Stimulated activated CD8-positive, alpha-beta memory T cell treated with anti-CD3 and anti-CD28 coated beads, Interleukin-4, amount 100 ng/mL, for 4 hours (primary cell): ENCODE measurements at places on chromosomes 12 and 14.

GRCh38 chr12:3759878-3760277 lies 7.0 kb upstream of the CRACR2A start:
- no peak for DNase-seq

- DNase-seq, result no peak
These were observed 305.8 kb downstream of the RGS6 start for GRCh38 chr14:72237722-72238666.

DNA sequence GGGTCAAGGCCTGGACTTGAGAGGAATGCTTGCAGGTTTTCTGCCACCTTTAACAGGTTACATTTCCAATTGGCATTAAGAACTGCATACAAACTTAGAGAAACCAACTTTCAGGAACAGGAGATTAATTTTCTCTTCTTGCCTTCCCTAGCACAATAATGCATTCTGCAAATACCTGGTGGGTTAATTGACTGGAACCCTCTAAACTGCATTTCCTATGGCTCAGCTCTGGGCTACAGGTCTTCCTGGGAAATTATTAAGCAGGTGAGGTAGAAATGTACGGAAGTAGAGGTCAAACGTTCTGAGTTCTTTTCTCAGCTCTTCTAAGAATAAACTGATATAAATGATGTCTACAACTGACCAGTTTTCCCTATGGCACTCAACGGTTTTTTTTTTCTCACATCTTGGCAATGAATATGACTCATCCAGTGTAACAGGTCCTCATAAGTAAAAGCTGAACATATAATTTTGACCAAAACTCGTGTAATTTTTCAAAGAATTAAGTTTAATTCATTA lies 144.9 kb upstream of the PELI2 start:
- DNase-seq, result no peak

- DNase-seq, result no peak
These were observed 2.3 kb downstream of the PRIM1 start for GRCh38 chr12:56749853-56750252.

- no peak for DNase-seq
These were observed 186.6 kb upstream of the OR4E1 start for GRCh38 chr14:21860172-21860571.

GRCh38 chr12:80877721-80878265 lies 59.9 kb downstream of the LIN7A start:
- DNase-seq, result no peak

- no peak for DNase-seq
These were observed 179.2 kb downstream of the EMP1 start for GRCh38 chr12:13375583-13376345.

DNA sequence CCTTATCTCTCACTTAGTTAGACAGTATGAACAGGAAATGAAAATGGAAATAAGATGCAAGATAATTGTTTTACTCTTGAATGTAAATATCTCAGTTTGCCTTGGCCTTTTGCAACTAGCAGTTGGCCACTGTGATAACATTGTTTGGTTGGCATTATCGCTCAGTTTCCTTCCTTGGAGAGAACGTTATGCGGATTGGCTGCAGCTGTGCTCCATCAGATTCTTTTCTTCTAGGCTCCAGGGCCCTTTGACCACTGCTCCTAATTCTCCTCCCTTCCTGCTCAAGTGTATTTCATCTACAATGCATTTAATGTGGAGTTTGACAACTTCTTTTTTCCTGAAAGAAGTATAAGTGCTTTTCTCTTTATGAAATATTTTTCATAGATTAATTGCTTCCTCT lies 284.2 kb downstream of the ADAMTS20 start:
- no peak for DNase-seq

DNA sequence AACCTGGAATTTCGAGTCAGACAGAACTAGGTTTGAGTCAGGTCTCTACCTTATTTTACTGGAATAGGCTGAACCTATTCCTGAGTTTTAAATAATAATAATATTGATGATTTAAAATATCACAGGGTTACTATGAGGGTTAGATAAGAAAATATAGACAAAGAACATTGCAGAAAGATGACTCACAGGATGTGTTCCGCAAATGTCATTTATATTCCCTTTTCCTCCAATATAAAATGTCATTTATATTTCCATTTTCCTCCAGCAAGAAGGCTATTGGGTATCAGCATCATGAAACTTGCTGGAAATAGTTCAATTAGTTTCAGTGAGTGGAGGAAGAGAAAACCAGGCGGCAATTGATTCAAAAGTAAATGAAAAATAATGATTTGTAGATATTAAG lies 163.9 kb upstream of the RASSF8 start:
- DNase-seq, result no peak

DNA sequence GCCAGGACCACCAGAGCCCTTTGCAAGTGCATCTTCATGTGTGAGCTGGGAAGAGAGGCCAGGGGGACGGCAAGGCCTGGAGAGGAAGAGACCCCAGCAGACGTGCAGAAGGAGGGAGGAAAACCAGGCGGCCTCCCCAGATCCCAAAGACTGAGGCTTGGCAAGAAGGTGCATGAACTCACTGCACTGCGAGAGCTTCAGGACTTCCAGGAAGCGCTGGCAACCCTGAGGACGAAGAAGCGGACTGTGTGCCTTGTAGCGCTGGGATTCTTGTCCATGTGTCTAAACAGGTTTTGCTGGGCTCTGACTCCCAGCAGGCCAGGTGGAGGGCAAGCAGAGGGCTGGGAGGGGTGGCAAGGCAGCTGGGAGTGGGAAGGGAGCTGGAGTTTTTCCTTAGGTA lies 939 bp downstream of the TGFB3 start:
- no peak for DNase-seq

GRCh38 chr14:24236689-24237462 lies 4.1 kb downstream of the GMPR2 start:
- DNase-seq, result no peak
